ENCODE measurements at places on chromosomes 5 and 9. TPM values are rescaled to one million over a fixed set of nuclear protein-coding genes. Genes with fewer than 3 reads are reported as not detected.

GRCh38 chr5:59253625-59254024 is 639.9 kb downstream of the PDE4D start:
- DNase-seq, result no peak

GRCh38 chr5:74903165-74903787 is 37.1 kb upstream of the FAM169A start:
- DNase-seq, result peak; percentile 69

- no peak for DNase-seq
These were observed 22.0 kb downstream of the HAVCR2 start for GRCh38 chr5:157086751-157087359.

DNA sequence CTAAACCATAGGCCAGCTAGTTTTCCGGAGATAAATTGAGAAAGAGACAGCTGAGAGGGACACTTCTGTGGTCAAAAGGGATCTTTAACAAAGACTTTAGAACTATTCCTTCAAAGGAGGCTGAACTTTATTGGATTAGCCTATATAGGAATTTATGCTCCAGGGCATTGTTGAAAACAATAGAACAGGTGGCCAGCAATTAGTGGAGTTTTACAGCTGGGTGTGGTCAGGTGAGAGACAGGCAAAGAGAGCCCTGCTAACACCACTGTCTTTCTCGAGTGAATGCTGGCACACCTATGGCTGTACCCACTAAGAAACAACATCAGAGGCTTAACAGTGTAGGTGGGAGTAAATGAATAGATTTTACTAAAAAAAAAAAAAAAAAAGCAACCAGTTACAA is 16.7 kb upstream of the TLR4 start:
- no peak for DNase-seq

DNA sequence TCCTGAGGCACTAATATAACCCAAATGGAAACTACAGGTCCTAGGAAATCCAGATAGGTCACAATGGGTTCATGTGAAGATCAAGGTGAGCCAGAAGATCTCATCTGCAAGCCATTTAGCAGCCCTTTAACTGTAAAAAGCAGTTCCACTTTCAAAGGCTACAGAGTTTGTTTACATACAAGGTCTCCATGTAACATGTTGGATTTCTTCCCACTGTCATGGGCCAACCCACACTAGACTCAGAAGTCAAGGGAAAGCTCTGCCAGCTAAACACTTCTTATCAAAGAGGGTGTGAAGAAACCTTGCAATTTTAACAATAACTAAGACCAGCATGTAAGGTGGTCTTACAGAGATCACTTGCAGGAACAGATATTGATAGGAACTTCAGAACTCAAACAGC is 3.8 kb upstream of the CTNNAL1 start:
- no peak for DNase-seq

Gene IFNB1
- not detected for polyA plus RNA-seq

Gene ANKRD34B
- 0.34 TPM for polyA plus RNA-seq

Gene TMEM232
- polyA plus RNA-seq, result 32.0 TPM

Gene CDX1
- 3.4 TPM for polyA plus RNA-seq

Gene SAXO1
- 103 TPM for polyA plus RNA-seq

Gene EGFL7
- 68.5 TPM for polyA plus RNA-seq

Gene NR3C1
- polyA plus RNA-seq, result 33.2 TPM

Measured in testis (tissue), 5 donors.